ENCODE measurements at places on chromosomes 5 and 9.
A peak's percentile ranks its signal among the peaks of the same experiment; 100 is the strongest.

DNA sequence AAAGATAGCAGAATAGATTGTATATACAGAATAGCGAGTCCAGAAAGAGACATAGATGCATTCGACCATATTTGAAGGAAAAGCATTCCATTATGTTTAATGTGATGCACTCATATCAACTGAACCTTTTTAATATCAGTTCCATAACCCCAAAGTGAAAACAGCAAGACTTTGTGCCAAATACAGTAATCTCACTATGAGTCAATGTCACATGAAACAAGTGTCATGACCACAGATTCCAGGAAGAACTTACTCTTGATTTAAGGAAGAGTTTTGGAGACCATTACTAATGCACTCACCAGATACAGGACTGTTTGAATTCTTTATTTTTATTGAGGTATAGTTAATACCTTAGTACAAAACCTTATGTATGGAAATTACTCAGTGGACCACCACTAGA lies 220.5 kb downstream of the SH3GL2 start:
- DNase-seq = no peak

GRCh38 chr5:80246995-80247729 lies 8.7 kb downstream of the SERINC5 start:
- DNase-seq = peak; percentile 37

DNA sequence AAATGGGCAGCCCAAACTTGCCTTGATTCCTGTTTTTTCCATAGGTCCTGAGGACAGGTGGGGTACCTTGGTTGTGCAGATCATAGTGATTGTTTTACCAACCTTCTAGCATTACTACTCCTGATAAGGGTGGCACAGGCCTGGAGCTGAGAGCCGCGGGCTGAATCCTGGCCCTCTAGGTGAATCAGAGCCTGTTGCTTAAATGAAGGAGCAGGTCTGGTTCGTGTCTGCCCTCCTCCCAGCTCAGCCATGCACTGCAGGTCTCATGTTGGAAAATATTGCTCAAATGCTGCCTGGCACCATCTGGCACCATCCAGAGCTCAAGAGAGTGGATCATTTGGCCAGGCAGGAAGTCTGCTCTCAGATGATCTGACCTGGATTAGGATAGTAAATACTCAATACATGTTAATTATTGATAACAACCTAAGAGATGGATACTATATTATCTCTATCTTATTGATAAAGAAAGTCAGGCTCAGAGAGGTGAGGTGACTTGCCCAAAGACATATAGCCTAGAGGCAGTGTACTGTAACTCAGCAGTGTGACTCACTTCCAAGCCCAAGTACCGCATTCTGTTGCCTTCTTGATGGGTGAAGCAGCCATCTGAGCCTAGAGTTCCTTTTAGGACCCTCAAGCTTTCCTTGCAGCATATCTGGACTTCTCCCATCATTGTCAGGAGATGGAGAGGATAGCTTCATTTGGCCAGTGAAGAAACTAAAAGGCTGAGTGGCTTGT lies 104.3 kb upstream of the PITX1 start:
- DNase-seq = no peak

- no peak for DNase-seq
Measured at GRCh38 chr5:96975656-96976055, 39.8 kb downstream of the LNPEP start.

GRCh38 chr5:60703944-60704343 lies 4.0 kb upstream of the DEPDC1B start:
- DNase-seq = no peak

- DNase-seq = no peak
Measured at GRCh38 chr5:141343242-141343952, at the start of gene PCDHGA3. TSS of gene PCDHGA3 (plus strand) at chr5:141343829. CDS start at chr5:141344034, 205 bp downstream.

- DNase-seq = no peak
Measured at GRCh38 chr5:138832218-138832617, 42.9 kb downstream of the LRRTM2 start.

DNA sequence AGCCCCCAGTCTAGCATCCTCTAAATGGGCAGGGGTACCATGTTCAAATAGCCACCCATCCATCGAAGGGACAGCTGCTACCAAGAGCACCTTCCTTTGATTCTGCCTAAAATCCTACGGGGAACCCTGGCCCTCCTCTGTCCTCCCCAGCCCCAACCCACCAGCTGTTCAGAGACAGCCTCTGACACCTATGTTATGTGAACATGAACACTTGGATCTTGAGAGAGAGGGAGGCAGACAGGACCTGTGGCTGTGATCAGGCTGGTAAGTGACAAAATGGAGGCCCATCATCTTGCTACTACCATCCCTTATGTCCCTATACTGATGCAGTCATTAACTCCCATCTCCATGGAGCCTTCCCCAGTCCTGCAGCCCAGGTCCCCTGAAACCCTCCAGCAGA lies 8.2 kb downstream of the SLC23A1 start:
- no peak for DNase-seq

DNA sequence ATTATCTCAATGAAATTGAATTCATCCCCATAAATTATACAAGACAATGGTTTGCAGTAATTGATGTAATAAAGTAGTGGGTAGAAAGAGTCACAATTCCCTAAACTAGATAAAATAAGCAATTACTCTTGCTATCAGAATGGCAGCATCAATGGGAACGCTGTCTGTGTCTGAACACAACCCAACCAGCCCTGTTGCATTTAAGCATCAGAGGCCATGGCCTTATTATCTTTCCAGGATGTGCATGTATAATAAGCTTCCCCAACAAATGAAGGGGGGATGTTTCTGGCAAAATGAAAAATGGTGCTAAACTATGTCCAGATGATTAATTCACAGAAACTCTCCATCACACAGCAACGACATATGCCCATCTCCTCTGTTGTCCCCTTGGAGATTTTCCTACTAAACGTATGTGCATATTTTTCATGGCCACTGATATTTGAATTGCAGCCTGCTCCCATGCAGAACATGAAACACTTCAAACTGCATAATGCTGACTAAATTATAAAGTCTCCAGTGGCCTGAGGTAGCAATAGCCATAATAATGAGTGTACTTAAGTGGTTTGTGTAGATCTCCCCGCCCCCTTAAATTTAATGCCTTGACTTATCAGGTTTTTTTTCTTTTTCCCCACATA lies 306.9 kb upstream of the ADAMTS16 start:
- DNase-seq = no peak

DNA sequence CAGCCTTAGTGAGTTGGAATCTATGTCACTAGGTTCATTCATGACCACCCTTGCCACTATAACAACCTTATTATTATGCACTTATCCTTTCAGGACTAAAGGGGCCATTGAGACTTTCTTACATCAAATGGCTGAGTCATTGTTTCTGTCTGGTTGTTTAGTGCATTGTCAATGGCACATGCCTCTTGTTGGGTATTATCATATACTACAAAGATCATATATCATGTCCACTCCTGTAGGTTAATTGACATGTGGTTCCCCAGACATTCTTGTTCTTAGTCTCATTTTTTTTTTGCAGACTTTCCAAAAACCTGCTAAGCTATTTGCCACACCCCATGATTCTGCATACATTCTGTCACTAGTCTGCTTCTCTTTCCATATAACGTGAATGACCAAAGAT lies 66.7 kb upstream of the PRDM9 start:
- no peak for DNase-seq

DNA sequence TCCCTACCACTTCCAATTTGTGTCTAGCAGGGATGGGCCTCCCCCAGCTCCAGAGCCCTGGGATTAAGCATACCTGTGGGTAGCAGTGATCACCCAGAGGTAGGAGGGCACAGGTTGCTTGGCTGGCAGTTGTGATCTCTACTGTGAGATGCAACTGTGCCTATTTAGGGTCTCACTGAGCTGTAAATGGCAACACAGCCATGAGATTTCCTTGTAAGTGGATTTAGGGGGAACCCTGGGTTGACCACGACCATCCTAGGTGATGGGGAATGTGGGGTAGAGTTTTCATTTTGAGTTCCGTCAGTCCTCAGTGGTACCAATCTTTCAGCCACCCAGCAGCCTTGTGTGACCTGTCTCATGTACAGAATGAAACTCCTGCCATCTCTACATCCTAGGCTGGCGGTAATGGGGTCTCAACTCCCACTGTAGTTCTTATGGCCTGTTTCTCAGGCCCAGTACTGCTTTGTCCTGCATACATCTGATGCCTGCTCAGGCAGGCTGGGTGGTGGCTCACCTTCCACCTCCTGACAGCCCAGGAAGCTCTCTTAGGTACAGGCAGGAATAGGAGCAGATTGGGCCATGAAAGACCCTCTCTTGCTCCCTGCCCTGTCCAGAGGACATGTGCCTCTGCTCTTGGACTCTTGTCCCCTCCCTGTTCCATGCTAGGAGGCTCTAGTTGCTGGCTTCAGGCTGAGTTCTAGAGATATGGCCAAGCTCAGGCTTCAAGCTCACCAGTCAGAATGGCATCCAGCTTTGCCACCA lies 8.1 kb downstream of the HNRNPAB start:
- no peak for DNase-seq

Measured in T1000 (cell line).